ENCODE measurements at places on chromosomes 5 and 9.

DNA sequence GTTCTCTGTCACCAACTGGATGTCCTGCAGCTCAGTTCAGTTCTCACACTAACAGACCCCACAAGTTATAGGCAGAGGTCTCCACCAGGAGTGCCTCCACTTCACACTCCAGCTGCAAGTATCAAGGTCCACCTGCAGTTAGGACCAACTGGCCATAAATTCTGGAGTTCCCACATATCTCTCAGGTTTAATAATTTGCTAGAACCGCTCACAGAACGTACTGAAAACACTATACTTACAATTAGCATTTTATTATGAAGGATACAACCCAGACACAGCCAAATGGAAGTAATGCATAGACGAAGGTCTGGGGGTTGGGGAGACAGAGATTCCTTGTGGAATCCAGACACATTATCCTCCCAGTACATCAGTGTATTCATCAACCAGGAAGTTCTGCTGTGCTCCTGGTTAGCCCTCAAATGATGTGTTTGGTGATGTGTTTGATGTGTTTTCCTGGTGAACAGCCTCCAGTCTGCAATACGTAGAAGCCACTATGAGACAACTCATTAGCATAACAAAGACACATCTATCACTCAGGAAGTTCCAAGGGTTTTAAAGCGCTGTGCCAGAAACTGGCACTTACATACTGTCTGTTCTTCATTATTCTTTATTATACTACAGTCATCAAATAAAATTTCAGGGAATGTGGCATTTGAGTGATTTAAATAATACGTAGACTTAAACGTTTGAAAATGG, 25.4 kb downstream of the OGN start:
- no peak for DNase-seq

DNA sequence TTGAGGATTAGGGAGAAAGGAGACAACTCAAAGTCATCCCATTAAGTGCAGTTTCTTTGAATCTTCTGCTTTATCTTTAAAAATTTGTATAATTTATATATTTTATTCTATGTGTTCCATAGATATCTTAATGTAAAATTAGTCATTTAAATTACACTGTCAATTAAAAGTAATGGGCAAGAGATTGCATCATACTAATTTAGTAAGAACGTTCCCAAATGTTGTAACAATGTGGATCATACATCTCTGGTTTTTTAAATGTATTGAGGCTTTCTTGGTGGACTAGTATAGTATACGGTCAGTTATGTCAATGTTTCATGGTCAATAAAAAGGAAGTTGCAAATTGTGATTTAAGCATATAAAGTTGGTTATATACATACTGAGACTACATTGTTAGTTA, 6.2 kb downstream of the TSLP start:
- DNase-seq: no peak

DNA sequence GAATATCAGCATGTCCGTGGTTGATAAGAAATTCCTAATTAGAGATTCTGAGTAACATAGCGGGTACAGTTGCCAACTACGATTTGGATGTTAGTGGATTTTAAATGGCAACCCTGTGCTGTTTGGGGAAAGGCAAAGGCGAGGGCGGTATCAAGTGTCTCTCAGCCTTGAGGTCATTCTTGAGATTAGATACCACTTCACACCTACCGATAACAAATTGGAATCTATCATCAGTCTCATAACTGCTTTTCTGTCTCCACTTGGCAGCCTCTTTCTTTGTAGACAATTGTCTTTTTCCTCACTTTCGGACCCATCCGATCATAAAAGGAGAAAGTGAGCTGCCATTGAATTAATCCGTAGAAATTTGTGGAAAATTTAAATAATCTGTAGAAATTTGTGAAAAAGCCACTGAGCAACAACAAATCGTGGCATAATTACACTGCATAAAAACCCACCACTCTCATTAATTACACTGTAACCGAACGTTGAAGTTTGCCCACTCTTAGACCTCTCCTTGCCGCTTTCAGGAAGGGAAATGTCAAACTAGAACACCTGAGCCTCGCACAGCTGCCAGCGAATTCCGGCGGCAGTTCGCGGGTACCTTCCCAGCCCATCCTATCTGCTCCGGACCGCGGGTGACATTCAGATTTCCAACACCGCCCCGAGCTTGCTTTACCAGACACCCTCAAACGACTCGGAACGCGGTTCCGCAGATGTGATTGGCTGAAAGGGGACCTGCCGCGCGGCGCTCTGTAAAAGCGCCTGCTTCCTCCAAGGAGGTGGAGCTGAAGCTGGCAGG, 849 bp upstream of the RGMB start:
- DNase-seq: no peak

DNA sequence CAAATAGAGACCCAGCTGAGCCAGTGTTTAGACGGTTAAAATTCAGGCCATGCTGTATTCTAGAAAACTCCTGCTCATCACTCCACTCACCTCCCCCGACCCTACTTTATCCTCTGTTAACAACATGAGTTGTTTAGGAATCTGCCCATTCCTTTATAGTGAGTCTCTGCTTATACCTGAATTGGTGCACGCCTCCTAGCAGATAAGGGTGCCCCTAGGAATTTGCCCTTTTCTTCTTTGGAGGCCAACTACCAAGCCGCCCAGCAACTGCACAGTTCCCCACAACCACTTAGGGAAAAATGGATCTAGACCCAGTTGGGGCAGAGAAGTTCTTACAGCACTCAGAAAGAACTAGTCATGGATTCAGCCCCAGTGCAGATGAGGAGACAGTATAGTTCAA, 102.3 kb downstream of the MAMDC2 start:
- no peak for DNase-seq

GRCh38 chr9:133543772-133544467, 9.4 kb downstream of the ADAMTSL2 start:
- no peak for DNase-seq

- no peak for DNase-seq
These were observed at the start of gene SLC6A3 for GRCh38 chr5:1445313-1445688. Gene SLC6A3, minus strand, starts transcription at chr5:1445440. Its CDS starts 2,243 bp downstream, at chr5:1443197.

- DNase-seq: no peak
These were observed 31.3 kb downstream of the ELL2 start for GRCh38 chr5:95930141-95930930.

DNA sequence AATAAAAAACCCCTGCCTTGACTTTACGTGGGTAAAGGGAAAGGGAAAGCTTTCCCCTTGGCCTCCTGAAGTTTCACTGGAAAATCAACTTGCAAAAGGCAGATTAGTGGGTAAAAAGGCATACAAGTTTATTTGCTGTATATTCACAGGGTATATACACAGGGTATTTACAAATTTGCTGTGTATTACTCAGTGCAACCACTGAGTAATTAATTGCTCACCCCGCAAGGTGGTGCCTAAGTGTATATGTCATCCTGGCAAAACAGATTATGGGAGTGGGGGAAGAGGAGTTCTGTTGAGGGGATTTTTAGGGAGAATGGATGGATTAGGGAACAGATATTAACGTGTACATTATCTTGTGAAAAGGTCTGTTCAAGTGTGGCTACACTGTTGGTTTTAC, 7.1 kb upstream of the RARS1 start:
- DNase-seq: no peak

GRCh38 chr9:5994493-5994892, 20.9 kb downstream of the RANBP6 start:
- no peak for DNase-seq

DNA sequence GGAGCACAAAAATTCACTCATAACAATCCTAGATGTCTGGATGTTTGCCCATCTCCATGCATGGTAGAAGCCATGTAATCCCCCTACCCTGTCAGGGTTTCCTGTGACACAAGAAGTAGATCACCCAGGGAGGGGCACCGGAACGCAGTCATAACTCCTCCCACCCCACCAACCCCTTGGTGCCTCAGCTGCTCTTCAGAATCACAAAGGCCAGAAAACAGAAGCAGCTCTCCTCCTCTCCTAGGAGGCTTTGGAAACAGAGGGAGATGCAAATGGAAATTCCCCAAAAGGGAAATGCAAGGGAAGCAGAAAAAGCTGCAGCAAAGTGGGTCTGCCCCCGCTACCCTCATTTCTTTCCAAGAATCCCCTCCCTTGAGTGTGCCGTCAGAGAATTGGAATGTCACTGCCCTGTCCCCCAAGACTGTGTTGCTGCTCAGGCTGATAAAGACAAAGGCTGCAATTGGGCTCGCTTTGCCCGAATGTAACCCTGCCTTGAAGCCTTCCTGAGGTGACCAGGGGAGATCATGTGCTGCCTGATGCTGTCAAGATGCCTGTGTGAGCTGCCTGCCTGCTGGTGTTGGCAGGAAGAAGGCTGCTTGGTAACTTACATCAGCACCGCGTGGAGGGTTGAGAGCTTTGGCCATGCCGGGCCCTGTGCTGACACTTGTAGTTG, 65.5 kb upstream of the ABCA1 start:
- DNase-seq: no peak

DNA sequence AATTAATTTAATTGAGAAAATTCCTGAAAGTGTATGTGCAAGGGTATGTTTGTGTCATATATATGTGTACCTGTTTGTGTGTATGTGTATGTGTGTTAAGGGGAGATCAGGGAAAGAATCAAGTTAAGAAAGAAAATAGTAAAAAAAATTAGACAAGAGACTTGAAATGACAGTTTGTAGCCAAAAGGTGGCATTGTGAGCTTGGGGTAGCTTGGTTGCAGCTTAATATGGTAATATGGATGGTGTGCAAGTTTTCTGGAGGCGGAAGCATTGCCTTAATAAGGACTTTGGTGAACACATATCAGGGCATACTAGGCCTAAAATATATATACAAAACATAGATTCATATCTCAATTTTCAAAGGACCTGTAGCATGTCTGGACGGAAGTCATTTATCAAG, 129.9 kb downstream of the INSYN2B start:
- DNase-seq: no peak

- DNase-seq: no peak
These were observed 232.1 kb downstream of the SH3GL2 start for GRCh38 chr9:17810728-17811571.

DNA sequence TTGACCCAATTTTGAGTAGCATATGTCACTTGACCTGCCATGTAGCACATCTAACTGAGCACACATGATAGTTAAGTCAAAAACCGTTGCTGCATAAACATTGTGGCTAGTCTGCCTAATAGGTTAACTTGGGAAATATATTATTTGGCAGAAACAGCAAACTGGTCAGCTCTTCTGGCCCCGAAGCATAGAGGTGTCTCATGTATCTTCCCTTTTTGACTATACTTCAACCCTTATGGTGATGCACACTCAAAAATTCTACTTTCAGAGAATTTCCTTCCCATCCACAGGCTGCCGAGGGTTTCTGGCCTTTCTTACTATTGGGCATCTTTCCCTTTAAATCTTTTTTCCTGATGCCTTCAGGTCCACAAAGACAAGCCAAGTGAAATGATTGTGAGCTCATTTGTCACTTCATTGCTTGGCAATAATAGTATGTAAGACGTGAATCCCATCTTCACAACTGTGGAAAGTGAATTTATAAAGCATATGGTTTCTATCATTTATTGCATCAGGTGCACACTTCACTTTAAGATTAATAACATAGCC, 41.2 kb downstream of the MOCS2 start:
- DNase-seq: no peak

- DNase-seq: no peak
These were observed 3.0 kb downstream of the HDHD3 start for GRCh38 chr9:113373676-113374392.

GRCh38 chr5:141902015-141902814, 21.5 kb upstream of the DELE1 start:
- no peak for DNase-seq

DNA sequence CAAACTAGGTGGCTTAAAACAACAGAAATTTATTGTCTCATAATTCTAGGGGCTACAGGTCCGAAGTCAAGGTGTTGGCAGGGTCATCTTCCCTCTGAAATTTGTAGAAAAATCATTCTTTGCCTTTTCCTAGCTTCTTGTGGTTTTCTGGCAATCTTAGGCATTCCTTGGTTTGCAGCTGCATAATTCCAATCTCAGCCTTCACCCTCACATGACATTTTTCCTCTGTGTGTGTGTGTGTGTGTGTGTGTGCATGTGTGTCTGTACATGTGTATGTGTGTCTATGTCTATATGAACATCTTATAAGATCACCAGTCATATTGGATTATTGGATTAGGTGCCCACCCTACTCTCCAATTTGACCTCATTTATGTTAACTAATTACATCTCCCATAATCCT, 330.6 kb downstream of the CHSY3 start:
- no peak for DNase-seq

- no peak for DNase-seq
These were observed 218.4 kb upstream of the KLF4 start for GRCh38 chr9:107707915-107708441.

GRCh38 chr9:101977614-101978210, 239.3 kb upstream of the GRIN3A start:
- no peak for DNase-seq

DNA sequence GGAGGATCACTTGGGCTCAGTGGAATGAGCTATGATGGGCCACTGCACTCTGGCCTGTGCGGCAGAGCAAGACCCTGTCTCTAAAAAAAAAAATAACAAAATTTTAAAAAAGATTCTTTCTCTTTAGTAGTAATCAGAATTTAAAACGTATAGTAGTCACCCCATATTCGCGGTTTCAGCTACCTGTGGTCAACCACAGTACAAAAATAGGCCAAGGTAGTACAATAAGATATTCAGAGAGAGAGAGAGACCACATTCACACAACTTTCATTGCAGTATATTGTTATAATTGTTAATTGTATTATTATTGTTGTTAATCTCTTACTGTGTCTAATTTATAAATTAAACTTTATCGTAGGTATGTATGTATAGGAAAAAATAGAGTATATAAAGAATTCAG, 18.7 kb downstream of the INIP start:
- no peak for DNase-seq

DNA sequence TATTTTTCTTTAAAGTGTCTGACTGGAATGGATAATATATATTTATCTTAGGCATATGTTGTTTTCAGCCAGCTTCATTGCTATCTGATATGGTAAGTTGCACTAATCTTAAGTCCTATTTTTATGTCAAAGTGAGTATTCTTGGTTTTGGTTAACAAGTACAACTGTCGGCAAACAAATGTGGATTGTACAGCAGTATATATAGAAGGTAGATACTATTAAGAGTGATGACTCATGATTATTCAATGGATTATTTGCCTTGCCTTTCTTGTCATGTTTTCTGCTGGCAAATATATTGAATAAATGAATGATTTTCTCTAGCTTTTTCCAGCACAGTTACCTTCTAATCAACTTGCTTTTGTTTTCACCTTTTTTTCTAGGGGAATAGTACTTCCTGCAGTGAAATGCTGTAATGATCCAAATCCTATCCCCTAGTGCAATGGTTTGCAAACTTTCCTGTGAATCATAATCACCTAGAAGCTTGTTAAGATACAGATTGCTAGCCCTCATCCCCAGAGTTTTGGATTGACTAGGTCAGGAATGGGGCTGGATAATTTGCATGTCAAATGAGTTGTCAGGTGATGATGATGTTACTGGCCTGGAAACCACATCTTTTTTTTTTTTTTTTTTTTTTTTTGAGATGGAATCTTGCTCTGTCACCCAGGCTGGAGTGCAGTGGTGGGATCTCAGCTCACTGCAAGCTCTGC, 60.8 kb upstream of the ARRDC3 start:
- no peak for DNase-seq

Measured in activated CD4-positive, CD25-positive, alpha-beta regulatory T cell (primary cell).